Globus pallidus (tissue), 1 donor: ENCODE measurements at places on chromosomes 6 and 20.

DNA sequence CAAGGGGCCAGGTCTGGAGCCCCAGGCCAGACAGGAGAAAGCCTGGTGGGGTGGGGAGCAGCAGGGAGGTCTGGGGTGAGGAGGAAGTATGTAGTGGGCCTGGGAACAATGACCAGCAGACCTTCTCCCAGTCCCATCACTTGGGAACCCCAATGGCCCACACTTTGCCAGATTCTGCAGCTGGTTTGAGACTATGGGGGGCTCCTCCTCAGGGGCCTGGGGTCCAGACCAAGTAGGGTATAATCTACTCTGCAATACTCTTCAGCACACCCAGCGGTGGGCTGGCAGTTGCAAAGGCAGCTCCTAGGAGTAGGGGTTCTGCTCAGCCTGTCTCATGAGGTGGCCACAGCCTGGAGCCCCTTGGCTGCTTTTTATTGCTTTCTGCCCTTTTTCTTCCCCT is 52.8 kb downstream of the NPEPL1 start:
- DNase-seq = no peak

GRCh38 chr6:123316733-123317323 is 319.9 kb downstream of the TRDN start:
- peak; percentile 2 for DNase-seq

DNA sequence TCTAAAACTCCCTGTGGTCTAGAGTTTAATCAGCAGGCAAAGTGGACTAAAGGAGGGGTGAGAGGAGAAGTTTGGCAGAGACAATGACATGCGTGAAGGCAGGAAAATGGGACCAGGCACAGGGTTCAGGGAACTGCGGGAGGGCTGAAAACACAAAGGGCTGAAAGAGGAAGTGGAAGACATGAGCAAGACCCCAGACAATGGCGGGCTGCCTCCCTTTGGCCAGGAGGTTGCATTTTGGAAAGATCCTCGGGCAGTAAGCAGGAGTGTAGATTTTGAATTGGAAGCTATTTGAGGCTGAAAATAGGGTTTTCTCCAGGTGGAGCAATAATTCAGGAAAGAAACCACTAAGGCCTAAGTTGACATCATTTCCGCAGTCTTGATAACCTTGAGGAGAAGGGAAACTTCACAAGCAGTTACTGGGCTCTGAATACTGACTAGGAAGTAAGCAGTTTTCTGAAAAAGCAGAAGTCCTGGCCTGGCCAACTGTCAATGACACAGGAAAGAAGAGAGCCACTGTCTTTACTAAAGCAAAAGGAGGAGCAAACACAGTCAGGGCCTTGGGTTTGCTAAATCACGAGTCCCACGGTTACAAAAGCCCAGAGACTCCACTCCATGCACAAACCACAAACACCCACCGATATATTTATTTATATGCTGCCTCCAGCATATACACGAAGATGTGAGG is 3.4 kb downstream of the LY86 start:
- peak; percentile 67 for DNase-seq

DNA sequence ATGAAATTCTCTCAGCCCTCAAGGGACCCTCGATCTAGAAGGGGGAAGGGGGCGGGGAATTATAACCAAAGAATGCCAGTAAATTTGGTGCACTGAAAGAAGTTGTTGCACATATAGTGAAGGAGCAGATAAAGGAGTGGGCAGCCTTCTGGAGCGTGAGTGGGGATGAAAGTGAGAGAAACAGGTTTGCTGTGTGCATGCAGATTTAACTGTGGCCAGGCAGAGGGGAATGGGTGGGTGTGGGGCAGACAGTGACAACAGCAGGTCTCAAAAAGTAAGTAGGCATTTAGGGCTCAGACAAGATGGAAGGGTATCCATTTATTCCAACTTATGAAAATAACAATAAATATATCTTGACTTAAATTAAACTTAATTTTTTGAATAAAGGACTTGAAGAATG is 149.1 kb downstream of the KCNQ5 start:
- no peak for DNase-seq
